ENCODE measurements at places on chromosomes 6 and 20.
A peak's percentile ranks its signal among the peaks of the same experiment; 100 is the strongest.

DNA sequence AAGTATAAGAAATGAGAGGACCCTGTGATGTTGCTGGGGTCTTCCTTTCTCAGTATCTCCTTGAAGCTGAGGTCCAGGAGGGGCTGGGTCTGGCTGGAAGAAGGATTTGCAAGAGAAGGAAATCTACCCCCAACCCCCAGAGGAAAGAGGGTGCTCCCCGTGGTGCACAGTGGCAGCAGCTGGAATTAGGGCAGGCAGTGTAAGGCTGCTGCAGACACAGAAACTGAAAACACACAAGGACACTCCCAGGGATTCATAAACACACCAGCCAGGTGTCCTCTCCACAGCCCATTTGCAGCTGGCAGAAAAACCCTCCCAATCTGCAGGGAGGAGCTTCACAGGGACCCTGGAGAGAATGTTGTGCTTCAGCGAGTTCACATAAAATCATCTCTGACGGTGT is 297.2 kb downstream of the CDH26 start:
- no peak for DNase-seq

- peak; percentile 27 for DNase-seq
Measured at GRCh38 chr20:38726804-38727606, 2.7 kb downstream of the SLC32A1 start.

GRCh38 chr6:64255000-64255399 is 619.4 kb downstream of the PHF3 start:
- no peak for DNase-seq

DNA sequence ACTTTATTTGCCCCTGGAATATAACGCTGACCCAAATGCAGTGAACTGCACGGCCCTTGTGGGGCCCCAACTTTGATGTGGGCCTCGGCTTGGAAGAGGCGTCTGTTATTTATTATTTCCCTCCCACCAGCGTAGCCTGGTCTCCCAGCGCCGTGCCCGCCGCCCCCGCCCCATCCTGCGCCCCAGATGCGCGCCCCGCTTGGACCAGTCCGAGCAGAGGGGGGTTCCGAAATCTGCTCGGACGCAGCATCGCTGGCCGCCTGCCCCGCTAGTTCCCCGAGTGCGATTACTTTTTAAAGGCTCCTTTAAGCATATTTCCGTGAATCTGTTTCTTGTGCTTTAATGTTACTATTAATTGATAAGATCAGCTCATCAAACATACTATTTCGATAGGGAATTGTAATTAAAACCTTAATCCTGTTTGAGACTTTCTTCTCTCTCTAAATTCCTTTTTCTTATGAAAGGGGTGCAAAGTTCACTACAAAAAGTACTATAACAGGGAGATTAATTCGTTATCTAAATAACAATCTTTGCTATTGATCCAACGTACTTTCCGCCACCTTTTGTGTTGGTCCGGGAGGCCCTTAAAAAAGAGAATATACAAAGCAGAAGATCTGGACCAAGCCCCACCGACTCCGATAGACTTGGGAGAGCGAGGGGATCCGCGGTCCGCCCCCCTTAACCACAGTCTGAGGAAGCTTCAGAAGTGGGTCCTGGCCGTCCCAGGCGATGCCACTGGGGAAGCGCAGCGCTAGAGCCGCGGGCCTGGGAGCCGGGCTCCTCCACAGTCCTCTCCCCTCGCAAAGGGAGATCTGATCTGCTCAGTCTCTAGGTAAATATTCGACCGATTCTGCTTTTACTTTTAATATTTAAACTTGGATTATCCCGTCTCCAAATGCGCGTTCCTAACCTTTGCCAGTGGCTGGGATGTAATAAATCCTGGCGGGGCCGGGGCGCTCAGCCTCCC is 10.2 kb downstream of the POU3F2 start:
- DNase-seq: no peak

DNA sequence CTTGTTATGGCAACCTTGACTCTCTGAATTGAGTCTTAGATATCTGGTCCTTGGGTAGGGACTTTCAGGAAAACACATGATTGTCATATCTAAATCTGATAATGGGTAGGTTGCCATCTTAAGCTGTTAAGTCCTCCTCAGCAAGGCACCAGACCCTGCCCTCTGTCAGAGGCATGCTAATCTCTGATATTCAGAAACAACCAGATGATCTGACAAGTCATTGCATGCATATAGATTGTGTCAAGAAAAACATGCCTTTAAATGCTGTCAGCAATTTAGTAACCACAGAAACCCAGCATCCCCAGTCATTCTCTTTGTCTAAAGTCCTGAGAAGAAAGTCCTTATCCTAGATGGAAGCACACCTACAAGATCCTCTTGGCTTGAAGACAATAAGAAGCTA is 149.1 kb downstream of the EDN1 start:
- no peak for DNase-seq

DNA sequence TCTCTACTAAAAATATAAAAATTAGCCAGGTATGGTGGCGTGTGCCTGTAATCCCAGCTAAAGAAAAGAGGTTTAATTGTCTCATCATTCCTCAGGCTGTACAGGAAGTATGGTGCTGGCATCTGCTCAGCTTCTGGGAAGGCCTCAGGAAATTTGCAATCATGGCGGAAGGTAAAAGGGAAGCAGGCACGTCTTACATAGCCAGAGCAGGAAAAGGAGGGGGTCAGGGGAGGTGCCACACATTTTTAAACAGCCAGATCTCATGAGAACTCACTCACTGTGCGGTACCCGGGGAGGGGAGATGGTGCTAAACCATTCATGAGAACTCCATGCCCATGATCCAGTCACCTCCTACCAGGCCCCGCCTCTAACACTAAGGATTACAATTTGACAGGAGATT is 191.7 kb downstream of the EYA2 start:
- no peak for DNase-seq

DNA sequence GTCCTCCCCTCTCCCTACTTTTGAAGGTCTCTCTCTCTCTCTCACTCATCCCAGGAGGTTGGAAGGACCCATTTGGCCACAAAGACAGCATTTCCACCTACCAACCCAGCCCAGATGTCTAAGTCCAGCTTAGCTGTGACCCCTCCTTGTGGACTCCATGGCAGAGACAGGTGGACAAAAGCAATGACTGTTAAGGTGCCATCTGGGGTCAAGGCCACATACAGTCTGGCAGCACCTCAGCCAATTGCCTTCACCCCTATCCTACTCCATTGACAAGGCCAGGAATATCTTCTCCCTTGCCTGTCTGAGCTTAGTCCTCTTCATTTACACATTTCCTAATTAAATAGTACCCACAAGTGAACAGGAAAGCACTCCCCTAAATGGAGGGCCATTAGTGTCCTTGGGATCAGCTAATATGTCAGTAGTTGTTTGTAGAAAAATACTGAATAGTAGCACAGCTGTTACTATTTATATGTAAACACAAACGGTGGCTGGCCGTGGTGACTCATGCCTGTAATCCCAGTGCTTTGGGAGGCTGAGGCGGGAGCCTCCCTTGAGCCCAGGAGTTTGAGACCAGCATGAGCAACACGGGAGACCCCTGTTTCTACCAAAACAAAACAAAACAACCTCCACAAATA is 28.8 kb downstream of the GCM1 start:
- no peak for DNase-seq

DNA sequence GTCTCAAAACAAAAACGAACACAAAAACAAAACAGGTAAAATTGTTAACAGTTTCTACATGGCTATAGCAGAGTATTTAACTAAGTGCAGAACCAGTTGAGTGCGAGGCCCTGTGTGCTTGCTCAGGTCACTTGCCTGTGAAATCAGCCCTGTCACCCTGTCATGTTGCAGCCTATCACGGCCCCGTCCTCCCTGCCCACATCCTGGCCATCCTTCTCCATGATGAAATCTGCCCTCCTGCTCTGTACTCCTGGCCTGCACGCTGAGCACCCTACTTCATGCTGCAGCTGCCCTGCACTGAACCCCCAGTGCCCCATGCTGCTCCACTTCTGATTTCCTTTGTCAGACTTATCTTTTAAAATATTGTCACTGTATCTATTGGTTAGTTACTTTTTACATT is 62.4 kb downstream of the DTD1 start:
- DNase-seq: no peak

GRCh38 chr20:23340524-23340923 is 10.1 kb upstream of the NXT1 start:
- no peak for DNase-seq

DNA sequence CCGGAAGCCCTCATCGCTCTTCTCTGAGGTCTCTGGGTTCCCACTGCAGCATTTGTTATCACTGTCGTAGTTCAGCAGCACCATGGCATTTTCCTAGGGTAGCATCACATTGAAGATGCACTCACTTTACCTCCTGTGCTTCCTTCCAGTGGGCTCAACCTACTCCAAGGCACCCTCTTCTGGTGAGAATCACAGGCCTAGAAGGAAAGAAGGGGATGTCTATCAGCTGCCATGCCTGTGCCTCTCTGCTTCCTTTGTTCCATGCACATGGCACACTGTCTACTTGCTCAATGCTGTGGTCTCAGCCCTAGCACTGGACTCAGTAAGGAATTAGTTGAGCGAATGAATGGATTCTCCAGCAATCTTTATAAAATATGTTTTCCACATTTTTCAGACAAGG is 22.6 kb downstream of the CST4 start:
- no peak for DNase-seq

- DNase-seq: no peak
Measured at GRCh38 chr6:154516276-154516675, 5.8 kb upstream of the CNKSR3 start.

GRCh38 chr20:44967207-44967807 is 995 bp downstream of the STK4 start:
- DNase-seq: no peak

GRCh38 chr6:12359036-12359435 is 68.9 kb downstream of the EDN1 start:
- no peak for DNase-seq

GRCh38 chr6:48031711-48032110 is 79.3 kb downstream of the PTCHD4 start:
- no peak for DNase-seq

DNA sequence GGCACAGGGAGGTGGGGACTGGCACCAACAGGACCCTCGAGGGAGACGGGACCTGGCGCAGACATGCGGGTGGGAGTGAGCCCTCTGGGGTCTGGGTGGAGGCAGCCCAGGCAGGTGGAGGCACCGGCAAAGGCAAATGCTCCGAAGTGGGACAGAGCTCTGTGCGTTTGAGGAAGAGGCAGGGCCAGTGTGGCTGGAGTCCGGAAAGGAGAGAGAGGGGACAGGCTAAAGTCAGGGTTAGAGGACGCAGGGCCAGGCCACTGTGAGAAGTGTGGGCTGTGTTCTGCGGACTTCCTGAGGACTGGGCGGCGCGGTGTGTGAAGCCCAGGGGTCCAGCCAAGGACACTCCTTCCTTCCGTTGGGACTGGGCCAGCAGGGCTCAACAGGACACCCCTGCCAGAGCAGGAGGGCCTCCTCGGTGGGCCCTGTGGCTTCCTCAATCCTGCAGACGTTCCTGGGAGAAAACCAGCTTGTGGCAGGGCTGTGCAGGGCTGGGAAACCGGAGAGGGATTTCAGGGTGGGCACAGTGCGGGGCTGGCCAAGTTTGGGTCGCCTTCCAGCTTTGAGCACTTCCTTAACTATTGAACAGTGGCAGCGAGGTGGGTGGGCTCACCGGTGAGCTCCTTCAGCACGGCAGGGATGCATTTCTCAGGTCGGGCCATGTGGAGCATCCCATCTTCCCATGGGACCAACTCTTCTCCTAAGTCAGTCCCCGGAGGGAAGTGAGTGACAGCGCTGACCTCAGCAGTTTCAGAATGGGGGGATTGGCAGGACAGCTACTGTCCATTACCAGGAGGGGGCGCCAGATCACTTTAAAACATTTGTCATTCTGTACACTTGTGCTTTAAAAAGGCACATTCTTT is 22.5 kb downstream of the MOCS3 start:
- peak; percentile 55 for DNase-seq

- no peak for DNase-seq
Measured at GRCh38 chr6:115120391-115120790, 777.6 kb upstream of the HS3ST5 start.

- DNase-seq: no peak
Measured at GRCh38 chr6:12956991-12957320, 240.4 kb downstream of the PHACTR1 start.

GRCh38 chr6:130981409-130981808 is 81.6 kb downstream of the EPB41L2 start:
- DNase-seq: no peak

GRCh38 chr6:106360410-106360988 is at the start of gene CRYBG1:
Gene CRYBG1 (plus strand): TSS chr6:106360717. CDS start chr6:106360909, 192 bp downstream.
- DNase-seq: peak; percentile 43

GRCh38 chr6:10837622-10837994 is 731 bp downstream of the MAK start:
- no peak for DNase-seq

DNA sequence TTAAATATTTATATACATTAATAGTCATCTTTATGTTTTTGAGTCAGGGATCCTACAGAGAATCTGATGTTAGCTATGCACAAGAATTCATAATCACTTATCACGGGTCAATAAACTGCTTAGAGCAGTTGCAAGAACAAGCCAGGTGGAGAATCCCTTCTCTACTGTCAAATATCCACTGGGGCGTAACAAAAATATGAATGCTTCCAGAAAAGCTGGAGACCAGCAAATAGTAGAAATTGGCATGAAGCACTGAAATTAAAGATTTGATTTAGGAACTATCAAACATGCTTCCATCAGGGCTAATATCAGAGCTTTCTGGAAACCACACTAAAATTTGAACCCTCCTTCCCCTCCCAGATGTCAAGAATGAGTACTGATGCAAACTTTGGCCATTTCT is 37.3 kb downstream of the ADGRG6 start:
- no peak for DNase-seq

DNA sequence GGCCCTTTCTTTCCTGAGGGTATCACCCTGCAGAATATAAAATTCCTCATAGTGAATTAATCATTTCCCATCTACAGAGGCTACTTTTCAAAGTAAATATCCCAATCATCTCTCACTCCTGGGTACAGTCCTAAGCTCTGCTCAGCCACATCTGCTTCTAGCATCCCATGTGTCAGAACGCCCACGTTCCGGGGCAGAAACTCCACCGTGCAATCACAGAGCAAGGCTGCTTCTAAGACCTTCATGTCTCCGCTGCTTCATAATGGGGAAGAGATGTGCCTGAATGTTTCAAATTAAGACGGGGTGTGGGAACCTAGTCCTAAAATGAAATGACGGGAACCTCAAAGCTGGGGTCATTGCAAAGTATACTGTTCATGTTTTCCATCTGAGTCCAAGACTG is 208.8 kb upstream of the GMDS start:
- DNase-seq: no peak

GRCh38 chr6:124753001-124753400 is 209.2 kb upstream of the RNF217 start:
- no peak for DNase-seq

DNA sequence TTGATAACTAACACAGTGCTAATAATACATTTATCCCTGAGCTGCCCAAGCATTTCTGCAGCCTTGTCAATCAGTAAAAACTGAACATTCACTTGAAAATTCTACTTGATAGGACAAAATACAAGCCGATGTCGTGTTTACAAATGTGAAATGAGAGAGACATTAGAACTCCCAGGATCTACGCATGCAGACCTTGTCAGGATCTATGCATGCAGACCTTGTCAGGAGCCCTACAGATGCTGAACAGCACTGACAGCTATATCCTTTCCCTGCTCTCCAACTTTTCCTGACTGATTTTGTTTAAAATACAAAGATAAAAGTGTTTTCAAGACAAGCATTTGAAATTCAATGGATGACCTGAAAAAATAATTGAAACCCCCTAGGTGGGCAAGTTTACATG is 28.9 kb downstream of the INSM1 start:
- DNase-seq: no peak

GRCh38 chr6:40998661-40999060 is 40.4 kb downstream of the UNC5CL start:
- DNase-seq: no peak
